ENCODE measurements at places on chromosomes 5 and 9.

DNA sequence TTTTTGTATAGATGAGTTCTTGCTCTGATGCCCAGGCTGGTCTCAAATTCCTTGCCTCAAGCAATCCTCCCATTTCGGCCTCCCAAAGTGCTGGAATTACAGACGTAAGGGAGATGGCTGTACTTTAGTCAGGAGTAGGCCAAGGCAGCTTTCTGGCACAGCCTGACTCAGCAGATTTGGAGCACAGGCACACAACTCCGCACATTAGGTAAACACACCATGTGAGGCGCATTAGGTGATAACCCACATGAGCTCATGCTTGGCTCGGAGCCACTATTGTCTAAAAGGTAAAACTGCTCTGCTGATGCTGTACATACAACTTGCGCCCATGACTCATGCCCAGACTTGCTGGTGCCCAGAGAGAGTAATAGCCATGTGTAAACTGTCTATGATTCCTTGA is 1157.9 kb downstream of the TAF11L14 start:
- DNase-seq = no peak

DNA sequence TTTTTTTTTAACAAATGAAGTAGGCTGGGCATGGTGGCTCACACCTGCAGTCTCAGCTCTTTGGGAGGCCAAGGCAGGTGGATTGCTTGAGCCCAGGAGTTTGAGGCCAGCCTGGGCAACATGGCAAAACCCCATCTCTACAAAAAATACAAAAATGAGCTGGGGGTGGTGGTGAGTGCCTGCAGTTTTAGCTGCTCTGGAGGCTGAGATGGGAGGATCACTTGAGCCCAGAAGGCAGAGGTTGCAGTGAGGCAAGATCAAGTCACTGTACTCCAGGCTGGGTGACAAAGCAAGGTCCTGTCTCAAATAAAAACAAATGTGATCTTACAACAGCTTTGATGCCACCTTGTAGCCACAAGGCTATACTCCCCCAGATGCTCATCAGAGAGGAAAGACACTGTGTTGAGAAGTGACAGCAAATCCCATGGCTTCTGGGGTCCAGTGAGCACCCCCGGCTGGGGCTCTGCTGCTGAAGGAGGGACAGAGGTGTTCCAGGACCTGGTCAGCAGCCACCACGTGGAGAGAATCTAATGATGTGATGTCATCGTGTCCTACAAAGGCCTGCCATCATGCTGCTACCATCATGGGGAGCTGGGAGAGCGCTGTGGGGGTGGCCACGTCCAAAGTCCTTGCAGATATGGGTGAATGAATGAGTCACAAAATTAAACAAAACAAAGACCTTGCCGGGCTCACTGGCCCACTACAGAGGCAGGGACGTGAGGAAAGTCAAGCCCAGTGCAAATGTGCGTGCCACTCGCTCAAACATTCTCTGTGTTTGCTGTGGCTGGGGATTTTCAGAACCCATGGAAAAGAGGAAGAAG is 60.7 kb downstream of the PRRT1B start:
- no peak for DNase-seq

DNA sequence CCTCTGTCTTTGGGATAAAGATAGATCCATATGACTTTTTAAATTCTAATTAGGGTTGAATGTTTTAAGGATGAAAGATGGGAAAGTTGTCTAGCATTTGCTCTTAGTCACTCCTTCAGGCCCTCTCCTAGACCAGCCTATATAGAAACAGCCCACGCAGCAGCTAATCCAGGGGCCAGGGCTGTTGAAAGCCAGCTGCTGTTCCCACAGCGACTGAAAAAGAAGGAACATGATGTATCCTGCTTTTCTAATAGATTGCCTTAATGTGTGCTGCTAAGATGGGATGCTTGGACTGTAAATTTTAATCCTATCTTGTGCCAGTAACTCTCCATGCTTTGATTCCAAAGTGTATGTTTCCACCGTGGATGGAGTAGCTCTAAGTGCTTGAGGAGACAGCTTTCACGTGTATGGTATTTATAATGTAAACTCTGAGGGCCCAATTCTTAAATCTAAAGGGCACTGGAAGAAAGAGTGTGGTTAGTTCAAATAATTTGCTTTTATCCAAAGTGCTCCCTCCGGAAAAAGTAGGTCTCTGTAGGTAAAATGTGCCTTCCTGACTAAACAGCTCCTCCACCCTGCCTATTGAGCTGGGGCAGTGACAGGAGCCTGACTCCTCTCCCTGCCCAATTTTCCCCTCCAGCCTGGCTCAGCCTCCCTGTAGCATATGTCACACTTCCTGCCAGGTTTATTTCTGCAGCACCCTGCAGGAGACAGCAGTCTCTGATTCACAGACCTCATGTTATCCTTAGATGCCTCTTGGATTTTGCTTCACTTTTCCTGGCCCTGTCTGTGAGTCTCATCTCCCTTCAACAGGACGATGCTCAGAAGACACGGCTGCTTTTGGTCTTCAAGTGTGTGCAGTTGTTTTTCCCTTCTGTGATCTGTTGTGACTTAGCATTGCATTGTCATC is 33.2 kb downstream of the SLC36A1 start:
- no peak for DNase-seq

- DNase-seq = no peak
Observed at GRCh38 chr5:148388696-148389095, 4.9 kb downstream of the FBXO38 start.

DNA sequence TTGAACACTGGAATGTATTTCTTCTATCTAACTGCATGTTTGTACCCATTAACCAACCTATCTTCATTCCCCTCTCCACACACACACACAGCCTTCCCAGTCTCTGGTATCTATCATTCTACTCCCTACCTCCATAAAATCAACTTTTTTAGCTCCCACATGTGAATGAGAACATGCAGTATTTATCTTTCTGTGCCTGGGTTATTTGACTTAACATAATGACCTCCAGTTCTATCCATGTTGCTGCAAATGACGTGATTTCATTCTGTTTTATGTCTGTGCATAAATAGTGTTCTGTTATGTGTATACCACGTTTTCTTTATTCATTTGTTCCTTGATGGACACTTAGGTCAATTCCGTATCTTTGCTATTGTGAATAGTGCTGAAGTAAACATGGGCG is 38.7 kb upstream of the CTSL start:
- no peak for DNase-seq

DNA sequence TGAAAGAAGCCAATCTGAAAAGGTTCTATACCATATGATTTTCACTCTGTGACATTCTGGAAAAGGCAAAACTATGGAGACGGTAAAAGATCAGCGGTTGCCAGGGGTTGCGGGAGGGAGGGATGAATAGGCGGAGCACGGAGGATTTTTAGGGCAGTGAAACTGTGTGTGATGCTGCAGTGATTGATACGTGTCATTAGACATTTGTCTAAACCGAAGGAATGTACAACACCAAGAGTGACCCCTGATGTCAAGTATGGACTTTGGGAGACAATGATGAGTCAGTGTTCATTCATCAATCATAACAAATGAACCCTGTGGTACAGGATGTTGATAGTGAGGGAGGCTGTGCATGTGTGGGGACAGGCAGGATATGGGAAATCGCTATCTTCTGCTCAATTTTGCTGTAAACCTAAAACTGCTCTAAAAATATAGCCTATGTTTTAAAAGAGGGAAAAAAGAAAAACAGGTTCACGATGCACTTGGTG is 34.4 kb downstream of the ERGIC1 start:
- no peak for DNase-seq

DNA sequence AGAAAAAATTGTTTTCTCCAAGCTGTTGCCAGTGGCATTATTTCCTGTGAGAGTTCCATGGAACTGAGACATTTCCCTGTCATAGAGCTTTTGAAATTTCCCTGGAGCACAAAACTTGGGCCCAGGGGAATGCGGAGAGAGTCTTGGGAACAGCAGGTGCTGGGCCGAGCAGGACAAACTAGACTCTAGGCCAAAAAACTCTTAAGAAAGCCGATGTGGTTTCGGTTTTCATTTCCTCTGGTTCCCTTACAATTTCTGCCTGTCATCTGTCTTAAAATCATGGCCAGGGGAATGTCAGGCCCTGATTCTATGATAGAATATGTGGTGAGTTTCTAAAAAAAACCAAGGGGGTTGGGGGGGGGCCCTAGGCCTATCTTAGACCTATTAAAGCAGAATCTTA is 4.6 kb downstream of the SLC35A4 start:
- DNase-seq = no peak

GRCh38 chr5:149371296-149371962 is 7.7 kb downstream of the IL17B start:
- no peak for DNase-seq

GRCh38 chr5:61586096-61587084 is 254.3 kb downstream of the ZSWIM6 start:
- DNase-seq = no peak

- no peak for DNase-seq
Observed at GRCh38 chr9:98236901-98237487, 18.5 kb downstream of the TBC1D2 start.

DNA sequence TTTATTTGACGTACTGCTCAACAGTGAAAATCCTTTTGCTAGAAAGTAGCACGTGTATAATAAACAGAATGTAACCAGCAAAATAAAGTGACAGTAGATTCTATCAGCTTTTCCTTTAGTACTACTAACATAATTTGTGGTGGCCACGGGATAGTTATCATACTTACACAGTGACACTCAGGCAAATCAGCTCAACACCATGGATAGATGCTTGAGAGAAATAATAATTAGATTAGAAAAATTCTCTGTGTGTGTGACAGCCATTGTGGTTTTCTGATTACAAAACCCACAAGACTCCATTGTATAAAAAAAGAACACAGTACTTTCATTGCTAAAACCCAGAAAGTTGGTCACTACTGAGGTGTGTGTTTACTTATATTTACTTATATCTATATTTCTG is 101.1 kb downstream of the MUSK start:
- DNase-seq = no peak

DNA sequence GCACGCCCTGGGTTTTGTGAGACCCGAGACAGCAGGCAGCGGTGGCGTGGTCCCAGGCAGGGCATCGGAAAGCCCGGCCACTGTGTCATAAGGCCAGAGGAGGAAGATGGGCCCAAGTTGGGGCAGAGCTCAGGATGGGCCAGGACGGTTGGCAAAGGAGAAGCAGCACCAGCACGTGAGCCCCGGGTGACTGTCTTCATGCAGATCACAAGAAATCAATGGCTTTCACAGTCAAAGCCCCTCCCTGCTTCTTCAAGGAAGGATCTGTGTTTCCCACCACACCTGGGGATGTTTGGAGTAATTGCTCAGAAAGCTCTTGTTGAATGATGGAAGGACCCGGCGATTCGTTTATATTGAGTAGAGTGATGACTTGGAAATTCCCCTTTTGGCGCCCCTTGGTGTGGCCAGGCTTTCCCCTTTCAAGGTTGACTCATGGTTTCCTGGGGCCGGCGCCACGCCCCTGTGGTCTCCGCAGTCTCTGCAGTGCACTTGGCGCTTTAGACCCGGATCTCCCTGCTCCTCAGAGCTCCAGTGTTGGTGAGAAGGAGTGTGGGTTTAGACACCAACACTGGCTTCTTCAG is 52.1 kb downstream of the IL31RA start:
- no peak for DNase-seq

All from NCI-H2081 treated with DMSO at 0.1 percent for 48 hours (cell line).